ENCODE measurements at places on chromosomes 7 and 10.
A peak's percentile ranks its signal among the peaks of the same experiment; 100 is the strongest.

DNA sequence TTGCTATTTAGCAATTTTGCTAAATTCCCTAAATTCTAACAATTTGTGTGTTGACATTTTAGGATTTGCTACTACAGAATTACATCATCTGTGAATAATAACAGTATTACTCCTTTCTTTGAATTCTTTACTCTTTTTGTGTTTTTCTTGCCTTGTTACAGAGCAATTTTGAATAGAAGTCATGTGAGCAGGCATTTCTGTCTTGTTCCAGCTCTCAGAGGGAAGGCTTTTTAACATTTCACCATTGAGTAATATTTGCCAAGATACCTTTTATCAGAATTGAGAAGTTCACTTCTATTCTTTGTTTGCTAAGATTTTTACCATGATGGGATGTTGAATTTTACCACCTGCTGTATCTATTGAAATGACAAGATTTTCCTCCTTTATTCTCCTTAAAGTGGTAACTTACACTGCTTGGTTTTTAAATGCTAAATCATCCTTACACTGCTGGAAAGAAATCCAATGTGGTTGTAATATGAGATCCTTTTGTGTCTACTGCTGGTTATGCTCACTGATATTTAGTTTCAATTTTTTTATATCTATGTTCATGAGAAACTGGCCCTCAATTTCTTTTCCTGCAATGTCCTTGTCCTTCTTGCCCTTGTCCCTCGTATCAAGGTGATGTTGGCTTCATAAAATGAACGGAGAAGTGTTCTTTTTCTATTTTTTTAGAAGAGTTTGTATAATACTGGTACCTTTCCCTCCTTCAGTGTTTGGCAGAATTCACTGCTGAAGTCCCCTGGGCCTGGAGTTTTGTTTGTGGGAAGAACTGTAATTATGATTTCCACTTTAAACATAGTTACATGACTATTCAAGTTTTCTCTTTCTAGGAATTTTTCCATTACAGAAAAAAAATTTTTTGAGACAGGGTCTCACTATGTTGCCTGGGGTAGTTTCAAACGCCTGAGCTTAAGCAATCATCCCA lies 50.3 kb upstream of the ATP6V0A4 start:
- no peak for DNase-seq

- peak; percentile 88 for DNase-seq
Measured at GRCh38 chr7:37765872-37766525, 82.4 kb upstream of the NME8 start.

DNA sequence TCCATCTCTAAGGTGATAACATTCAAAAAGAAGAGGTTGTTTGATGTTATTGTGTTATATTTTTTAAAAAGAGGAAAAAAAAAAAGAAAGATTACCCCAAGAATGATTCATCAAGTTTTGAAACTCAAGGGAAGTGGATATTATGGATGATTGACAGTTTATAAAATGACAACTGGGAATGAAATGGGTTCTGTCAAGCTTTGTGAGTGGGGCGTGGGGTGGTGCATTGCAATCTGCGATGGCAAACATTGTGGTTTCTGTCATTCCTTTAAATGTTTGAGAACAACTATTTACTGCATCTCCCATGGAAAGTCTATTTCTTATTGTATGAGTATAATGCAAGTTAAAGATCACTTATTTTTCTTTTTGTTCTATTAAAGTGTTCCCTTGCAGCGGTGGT lies 297.0 kb downstream of the CCDC3 start:
- peak; percentile 3 for DNase-seq

GRCh38 chr7:102463841-102464576 lies 654 bp downstream of the ALKBH4 start:
- DNase-seq = peak; percentile 5

DNA sequence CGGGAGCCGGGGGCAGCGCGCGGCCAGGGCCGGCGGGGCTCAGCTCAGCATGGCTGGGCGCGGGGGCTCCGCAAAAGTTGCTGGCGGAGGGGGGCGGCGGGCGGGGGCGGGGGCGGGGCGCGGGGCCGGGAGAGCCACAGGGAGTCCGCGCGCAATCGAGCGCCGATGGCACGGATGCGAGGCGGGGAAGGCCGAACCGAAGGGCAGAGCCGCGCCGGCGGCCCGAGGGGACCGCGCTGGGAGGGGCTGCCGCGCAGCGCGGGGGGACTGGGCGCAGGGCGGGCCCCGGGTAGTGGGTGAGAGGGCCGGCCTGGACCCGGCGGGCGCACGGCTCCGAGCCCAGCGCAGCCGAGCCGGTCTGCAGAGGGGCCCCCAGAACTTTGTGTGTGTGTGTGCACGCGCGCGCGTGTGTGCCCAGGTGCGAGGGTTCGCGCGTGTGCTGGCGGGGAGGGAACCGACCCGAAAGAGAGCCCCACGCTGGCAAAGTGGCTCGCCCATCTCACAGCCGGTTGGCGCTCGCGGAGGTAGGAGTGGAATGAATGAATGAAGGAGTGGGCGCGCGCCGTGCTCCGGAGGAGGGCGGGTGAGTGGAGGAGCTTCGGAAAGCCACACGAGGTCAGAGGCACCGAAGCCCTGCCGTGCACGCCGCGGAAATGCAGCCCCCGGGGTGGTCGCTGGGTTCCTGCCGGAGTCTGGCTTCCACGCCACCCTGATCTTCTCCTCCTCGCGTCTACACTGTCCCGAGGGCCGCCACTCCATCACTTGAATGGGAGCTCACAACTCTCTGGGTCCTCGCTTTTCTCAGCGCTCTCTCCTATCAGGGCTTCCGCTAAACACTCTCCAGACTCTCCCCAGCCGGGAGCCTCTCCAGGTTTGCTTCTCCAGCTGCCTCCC lies at the start of gene HIPK2:
Gene HIPK2, minus strand, starts transcription at position 51 of the 894 bp plus-strand sequence. CDS start 375 bp downstream, outside the sequence.
- peak; percentile 65 for DNase-seq

DNA sequence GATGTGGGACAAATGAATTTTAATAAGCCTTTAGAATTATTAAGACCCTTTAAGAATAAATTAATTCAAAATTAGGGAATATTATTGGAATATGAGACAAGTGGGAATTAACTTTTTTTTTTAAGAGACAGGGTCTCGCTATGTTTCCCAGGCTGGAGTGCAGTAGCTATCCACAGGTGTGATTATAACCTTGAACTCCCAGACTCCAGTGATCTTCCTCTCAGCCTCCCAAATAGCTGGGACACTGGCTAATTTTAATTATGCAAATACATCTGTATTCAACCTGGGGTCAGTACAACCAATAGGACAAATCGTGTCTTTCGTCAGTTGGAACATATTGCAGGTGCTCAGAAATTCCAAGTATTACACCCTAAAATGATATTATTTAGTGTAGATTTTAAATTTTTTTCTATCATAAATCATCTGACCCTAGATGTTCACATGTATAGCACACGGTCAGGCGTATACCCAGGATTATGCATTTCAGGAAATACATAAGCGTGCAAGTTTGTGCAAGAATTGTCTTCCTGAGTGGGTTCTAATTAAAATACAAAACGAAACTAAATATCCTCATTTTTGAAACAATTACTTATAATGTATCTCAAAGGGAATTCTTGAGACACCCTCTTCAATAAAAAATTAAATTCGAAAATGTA lies 1.2 kb downstream of the NT5C3A start:
- DNase-seq = peak; percentile 19

- DNase-seq = no peak
Measured at GRCh38 chr10:43127442-43127841, 10.8 kb upstream of the CSGALNACT2 start.

GRCh38 chr10:50551894-50552293 lies 71.9 kb downstream of the SGMS1 start:
- no peak for DNase-seq

DNA sequence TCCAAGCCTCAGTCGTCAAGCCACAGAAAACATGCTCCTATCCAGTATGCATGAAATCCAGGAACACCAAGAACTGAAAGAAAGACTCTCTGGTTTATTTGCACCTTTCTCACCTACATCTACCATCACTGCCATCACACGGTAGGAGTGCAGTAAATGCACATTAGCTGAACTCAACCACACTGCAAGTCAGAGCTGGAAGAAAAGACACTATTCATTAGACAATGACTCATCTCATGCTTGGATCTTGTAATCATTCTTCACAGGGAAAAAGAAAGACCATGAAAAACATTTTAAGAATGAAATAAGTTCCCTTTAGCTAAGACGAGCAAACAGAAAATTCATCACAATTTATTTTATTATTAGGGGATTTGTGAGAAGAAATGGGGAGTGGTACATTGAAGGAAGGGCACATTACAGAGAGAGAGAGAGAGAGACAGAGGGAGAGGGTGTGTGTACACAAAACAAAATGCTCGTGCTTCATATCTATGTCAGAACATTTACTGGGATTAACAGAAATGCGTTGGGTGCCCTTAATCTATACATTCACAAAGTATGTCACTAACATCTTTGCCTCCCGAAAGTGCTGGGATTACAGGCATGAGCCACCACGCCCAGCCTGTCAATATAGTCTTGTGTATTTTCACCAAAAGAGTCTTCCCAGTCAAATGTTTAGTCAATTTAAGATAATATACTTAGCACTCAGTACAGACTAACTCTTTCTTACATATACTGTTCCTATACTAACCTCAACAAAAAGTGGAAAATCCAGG lies 324.9 kb downstream of the PARD3 start:
- DNase-seq = no peak

DNA sequence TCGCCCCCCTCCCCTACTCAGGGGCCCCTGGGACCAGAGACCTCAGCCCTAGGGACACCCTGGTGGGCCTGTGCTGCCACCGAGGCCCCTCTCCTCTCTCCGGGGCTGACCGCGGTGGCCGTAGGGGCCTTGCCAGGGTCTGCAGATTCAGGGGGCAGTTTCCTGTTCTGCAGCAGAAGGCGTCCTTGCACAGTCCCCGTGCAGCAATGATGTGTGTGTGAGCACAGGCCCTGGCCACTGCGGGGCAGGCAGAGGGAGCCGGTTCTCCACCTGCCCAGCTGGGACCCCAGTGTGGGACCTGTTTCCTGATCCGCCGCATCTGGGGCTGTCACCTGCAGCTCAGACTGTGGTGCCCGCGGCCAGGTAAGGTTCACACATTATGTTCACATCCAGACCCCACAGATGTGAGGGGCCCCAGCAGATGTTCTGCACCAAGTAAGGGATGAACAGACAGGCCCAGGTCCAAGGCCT lies 60.7 kb upstream of the DNAJB6 start:
- DNase-seq = no peak

DNA sequence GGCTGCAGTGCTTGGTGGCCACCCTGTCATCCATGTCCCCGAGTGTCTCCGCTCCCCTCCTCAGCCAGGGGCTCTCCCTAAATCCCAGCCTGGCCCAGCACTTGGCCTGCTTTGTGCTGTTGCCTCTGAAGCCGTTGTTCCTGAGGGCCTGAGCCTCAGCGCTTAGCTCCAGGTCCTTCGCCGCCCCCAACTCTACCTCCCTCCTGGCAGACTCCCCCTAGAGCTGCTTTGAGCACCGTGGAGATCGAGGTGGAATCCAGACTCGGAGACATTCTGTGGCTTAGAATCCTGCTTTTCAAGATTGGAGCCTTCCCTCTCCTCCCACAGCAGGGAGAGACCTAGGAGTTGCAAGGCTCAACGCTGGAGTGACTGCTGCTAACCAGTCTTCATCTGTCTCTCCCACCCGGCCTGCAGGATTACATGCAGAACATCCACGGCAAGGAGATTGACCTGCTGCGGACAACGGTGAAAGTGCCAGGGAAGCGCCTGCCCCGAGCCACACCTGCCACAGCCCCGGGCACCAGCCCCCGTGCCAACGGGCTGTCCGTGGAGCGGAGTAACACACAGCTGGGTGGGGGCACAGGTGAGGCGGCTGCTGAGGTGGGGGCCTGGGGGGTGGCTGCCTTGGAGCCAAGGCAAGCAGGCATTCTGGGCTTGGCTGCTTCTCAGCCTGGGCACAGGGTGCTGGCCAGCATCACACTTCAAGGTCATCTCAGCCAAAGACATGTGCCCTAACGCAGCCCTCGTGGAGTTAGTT lies 33.3 kb downstream of the GBX1 start:
- no peak for DNase-seq

GRCh38 chr7:54960517-54960916 lies 58.3 kb upstream of the EGFR start:
- DNase-seq = no peak

DNA sequence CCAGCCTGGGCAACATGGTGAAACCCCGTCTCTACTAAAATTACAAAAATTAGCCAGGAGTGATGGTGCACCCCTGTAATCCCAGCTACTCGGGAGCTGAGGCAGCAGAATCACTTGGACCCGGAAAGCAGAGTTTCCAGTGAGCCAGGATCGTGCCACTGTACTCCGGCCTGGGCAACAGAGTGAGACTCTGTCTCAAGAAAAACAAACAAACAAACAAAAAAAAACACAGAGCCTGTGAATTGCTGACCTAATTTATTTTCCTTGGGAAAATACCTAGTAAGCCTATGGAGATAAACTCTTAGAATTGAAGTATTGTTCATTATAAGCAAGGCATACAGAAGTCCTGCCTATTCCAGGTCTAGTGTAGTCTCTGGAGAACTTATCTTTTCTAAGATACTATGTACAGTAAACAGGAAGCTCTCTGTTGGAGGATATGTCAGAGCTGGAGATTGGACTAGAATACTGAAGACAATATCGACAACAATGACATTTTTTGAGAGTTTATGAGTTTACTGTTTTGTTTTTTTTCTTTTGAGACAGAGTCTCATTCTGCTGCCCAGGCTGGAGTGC lies 14.9 kb downstream of the GTF2I start:
- no peak for DNase-seq

- DNase-seq = no peak
Measured at GRCh38 chr10:132102717-132103110, 37.0 kb downstream of the JAKMIP3 start.

DNA sequence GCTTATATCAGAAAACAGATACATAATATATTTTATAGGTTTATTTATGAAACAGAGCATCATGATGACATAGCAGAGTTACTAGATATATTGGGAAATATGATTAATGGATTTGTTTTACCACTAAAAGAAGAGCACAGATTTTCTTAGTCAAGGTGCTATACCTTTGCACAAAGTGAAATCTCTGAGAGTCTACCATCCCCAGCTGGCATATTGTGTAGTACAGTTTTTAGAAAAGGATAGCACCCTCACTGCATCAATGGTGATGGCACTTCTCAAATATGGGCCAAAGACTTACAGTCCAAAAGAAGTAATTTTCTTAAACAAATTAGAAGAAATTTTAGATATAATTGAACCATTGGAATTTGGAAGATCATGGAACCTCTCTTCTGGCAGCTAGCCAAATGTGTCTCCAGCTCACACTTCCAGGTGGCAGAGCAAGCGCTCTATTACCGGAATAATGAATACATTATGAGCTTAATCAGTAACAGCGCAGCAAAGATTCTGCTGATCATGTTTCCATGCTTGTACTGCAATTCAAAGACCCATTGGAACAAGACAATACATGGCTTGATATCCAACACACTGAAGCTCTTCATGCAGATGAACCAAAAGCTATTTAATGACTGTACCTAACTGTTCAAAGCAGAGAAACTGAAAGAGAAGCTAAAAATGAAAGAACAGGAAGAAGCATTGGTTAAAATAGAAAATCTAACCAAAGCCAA lies 21.9 kb upstream of the CREB3L2 start:
- no peak for DNase-seq

- peak; percentile 56 for DNase-seq
Measured at GRCh38 chr10:49161411-49161997, 26.7 kb downstream of the TMEM273 start.

GRCh38 chr10:128298587-128298986 lies 172.4 kb upstream of the MKI67 start:
- DNase-seq = no peak

All from inflammatory macrophage (primary cell).